ENCODE measurements at places on chromosomes 7 and 10. TPM values are rescaled to one million over a fixed set of nuclear protein-coding genes. Genes with fewer than 3 reads are reported as not detected.

FAS gene
- total RNA-seq: 10.4 TPM

GNAI1 gene
- 179 TPM for total RNA-seq

FFAR4 gene
- 2.3 TPM for total RNA-seq

CCDC136 gene
- 6.8 TPM for total RNA-seq

SLC18A3 gene
- not detected for total RNA-seq

ADAM22 gene
- 2.3 TPM for total RNA-seq

IGFBP1 gene
- total RNA-seq: not detected

RBP4 gene
- total RNA-seq: 977 TPM

ASB15 gene
- not detected for total RNA-seq

PDE6C gene
- total RNA-seq: not detected

All from mesenteric fat pad (tissue), 1 donor.